CD8-positive, alpha-beta T cell (primary cell): ENCODE measurements at places on chromosomes 3 and 15. TPM values are rescaled to one million over a fixed set of nuclear protein-coding genes. Genes with fewer than 3 reads are reported as not detected.

DNA sequence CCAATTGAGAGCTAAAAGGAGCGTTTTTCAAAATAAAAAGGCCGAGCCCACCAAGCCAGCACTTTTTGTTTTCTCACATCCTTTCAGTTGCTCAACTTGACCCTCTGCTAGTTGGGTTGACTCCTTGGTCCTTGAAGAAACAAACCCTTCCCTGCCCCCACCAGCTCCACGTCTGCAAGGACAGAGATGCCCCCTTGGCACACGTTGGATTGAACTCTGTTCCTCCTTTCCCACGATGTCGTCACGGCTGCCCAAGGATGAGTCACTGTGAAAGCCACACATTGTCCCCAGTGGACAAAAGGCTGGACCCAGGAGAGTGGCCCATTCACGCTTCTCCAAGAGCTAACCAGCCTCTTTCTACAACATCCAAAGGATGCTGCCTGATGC, 43.0 kb upstream of the SPATA12 start:
- no peak for DNase-seq

DNA sequence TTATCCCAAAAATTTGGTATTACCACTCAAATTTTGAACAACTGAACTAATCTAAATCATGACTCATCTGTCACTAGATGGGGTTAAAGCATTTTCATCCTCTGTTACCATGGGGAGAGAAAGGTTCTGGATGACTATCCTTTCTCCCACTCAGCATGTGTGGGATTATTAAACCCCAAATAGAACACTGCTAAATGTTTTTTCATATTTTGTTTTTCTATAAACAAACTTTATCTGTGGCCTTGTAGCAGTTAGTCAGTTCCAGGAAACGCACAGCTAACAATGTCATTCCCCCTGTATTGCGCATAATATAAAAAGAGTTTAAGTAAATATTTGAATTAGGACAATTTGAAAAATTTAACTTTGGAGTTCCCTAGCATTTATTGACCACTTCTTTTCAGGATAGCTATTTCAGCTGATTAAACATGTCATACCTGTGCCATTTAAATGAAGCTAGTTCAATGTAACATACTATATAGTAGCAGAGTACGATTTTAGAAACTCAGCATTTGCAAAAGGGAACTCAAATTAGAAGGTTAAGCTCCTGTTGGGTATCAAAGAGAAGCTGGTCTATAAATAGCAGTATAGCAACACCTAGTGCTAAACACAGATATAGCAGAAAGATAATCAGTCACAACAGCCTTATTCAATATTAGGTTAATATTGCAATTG, 9.2 kb upstream of the TMEM212 start:
- DNase-seq = no peak

The CACNA1D gene
- total RNA-seq = not detected

DNA sequence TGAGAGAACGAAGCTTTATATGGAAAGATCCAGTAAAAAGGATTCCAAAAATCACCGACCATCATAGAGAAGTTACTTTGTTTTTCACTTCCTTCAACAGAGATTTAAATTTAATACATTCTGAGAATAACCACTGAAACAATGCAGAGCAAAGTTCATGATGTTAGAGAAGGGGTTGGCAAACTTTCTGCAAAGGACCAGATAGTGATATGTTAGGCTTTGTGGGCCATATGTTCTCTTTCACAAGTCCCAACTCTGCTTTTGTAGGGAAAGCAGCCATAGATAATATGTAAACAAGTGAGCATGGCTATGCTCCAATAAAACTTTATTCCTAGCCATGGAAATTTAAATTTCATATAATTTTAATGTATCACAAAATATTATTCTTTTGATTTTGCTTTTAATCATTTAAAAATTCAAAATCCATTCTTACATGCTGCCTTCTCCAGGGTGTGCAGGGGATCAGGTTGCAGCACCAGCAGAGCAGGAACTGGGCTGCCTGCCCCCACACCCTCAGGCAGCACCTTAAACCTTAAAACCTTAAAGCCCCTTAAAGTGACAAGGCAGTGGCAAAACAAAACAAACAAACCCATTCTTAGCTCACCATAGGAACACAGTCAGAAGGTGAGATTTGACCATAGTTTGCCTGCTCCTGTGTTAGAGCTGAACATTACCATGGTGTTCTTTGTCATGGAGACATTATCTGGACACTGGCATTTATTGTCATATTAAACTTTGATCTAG, 16.9 kb upstream of the IGSF10 start:
- no peak for DNase-seq

The TRH gene
- total RNA-seq = not detected

DNA sequence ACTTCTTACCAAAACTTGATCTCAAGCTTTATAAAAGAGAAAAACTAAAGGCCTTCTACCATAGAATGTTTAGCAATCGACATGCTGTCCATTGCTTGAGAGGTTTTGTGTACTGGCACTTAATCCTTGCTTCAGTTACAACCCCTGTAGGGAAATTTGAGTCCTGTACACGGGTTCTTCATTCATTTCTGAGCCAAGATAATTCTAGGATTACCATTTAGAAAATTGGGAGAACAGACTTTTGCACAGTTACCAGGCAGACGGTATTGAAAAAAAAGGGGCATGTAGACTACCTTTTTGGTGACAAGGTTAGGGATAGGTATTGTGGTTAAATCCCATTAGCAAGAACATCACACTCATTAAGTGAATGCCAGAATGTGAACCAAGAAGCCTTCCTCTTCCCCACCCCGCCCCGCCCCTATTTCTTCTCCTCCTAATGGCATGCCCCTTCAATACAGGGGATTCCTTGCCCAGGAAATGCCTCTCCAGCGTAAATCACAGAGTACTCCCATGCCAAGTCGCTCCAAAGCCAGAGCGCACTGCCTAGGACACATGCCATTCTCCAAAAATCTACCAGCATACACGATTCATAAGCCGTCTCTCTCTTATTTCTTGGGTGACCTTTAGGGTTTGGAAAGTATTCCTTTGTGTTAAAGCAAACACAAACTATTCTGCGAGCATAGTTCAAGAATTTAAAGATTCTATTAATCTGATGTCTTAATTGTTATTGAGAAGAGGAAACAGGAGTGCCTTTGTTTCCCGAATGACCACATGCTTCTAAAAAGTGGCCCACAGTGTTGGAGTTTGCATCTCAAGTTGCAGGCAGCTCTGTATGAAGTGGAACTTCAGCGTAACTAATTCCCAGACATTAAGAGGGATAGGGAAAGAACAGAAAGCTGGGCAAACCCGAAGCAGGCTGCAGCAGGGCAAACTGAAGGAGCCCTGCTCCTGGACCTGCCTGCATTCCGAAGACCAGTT, 164.0 kb upstream of the NR2F2 start:
- DNase-seq = no peak

The KNG1 gene
- not detected for total RNA-seq

The C3orf62 gene
- total RNA-seq = 7.3 TPM

DNA sequence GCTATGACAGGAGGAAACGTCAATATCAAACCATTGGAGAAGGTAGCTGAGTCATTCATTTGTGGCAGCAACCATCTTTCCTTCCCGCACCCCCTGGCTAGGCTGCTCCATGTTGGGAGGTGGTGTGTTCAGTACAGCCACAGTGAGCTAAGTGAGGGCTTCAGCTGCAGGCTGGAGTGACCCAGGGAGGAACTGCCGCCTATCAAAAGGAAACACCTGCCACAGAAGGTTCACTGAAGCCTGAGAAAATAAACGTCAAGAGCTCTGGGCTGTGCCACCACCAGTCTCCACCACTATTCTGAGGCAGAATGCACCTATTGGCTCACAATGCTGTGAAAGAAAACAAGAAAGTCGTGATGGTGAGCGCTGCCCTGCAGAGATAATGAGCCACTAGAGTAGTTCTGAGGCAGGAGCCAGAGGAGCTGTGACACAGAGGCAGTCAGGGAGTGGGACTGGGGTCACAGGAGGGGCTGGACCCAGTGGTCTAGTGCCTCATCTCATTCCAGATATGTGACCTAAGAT, 34.8 kb upstream of the CD47 start:
- DNase-seq = peak; percentile 62

DNA sequence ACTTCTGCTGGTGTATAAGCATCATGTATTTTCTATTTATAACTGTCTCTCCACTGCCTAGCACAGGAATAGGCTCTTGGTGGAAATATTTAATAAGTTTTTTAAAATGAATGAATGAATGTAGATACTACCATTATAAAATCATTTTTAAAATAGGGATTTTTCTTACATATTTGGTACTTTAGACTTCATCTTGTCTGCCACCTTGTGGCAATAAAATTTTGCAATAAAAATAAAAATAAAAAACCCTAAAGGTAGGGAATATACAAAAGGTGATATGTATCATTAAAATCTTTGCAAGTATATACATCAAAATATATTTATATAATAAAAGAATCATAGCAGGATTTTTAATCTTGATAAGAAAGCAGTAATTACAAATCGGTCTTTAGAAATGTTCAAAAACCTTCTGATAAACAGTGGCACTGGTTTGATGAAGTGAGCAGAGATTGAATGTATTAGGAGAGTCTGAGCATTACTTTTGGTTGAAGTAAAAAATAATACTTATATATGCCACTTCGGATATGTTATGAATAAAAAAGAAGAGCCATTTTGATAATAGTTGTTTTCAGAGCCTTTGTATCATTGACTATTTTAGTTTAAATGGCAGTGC, 95.2 kb downstream of the SPATA16 start:
- no peak for DNase-seq

DNA sequence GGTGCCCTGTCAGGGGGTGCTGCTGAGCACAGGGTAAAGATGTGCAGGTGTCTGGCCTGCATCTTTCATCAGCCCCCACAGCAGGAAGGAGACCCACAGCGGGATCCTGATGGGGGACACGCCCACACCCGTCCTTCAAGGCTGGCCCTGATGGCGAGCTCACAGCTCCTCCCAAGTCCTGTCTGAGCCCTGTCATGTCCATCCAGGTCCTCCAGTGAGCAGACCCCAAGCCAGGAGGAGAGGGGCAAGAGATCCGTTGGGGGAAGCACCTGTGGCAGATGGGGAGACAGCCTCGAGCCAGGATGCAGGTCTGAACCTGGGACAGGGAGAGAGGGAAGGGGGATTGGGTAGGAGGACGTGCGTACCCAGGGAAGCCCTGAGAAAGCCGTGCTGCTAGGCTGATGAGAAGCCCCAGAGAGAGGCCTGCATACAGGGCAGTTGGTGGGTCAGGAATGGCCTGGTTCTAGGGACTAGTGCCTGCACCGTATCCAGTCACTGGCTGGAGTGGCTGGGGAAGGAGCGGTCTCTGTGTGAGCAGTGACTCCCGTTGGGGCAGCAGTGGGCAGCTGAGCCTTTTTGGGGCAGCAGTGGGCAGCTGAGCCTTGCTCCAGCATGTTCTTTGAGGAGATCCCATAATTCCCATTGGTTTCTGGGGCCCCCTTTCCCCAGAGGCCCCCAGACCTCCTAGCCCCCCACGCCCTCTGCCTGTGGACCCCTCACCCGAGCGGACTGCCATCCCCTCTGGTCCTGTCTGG, 133.3 kb upstream of the MEF2A start:
- no peak for DNase-seq

DNA sequence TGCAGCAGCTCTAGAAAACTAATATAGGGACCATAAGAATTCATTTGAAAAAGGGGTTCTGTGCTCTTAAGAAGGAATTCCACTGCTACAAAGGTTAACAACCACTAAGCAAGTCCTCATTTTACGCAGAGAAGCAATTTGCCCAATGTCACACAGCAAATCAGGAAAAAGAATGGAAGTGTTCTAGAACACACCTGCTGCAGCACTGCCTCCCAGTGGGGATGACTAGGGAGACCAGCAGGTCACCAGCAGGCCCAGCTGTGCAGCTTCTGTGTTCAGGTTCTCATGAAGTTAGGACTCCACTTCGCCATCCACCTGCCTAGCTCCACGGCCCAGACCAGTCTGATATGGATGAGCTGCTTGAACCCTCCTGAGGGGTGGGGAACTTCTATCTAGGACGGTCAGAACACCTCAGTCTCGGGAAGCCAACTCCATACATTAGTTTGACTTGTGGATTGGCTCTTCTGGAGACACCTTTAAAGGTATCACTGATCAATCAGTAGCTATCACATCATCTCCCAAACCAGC, 18.6 kb downstream of the POMGNT2 start:
- no peak for DNase-seq

DNA sequence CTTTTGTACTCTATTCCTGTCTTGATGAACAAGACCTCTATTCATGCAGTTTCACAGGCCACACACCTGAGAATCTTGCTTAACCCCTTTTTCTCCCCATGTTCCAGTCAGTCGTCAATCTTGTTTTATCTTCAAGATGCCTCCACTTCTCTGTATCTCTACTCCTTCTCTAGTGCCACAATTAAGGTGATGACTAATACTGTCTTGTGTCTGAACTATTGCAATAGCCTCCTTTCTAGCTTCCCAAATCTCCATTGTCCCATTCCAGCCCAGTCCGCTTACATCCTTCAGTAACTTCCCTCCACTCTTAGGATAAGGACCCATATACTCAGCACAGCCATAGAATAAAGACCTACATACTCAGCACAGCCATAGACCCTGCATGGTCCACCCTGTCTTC, 24.7 kb downstream of the CHST14 start:
- no peak for DNase-seq

- DNase-seq = no peak
Measured at GRCh38 chr15:91561371-91562100, 292.0 kb upstream of the SLCO3A1 start.

- DNase-seq = no peak
Measured at GRCh38 chr3:111521891-111522290, 20.1 kb upstream of the CD96 start.

DNA sequence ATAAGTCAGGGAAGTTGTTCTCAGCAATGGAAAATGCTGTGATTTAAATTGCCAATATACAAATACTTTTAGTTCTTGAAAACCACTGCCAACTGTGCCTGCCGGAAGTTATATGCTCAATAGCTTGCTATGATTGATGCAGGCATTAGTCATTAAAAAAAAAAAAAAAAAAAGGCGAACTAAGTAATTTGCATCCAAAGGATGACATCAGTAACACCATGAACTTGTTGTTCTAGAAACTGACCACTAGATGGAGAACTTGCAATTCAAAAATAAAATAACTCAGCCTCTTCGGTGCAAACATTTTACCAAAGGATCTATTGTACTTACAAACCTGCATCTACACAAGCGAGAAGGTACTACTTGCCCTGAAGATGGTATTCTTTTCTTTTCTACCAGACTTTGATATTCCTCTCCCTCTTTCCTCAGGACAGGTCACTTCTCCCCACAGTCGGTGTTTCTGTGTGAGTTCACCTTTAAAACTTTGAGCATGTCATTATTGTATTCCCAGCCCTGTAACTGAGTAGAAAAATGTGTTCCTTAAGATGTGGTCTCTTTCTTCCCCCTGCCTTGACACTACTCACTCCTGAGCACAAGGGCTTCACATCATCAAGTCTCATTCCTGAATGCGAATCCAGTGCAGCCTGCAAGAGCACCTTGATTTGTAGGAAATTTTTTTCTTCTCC, 115.0 kb upstream of the VEPH1 start:
- DNase-seq = no peak

The PAQR9 gene
- not detected for total RNA-seq
